HS-5 (cell line): ENCODE measurements at places on chromosomes 2 and 18.

GRCh38 chr2:239140346-239141020, 260.3 kb downstream of the HDAC4 start:
- no peak for DNase-seq

- no peak for DNase-seq
Observed at GRCh38 chr2:10879624-10880585, 31.8 kb upstream of the KCNF1 start.

DNA sequence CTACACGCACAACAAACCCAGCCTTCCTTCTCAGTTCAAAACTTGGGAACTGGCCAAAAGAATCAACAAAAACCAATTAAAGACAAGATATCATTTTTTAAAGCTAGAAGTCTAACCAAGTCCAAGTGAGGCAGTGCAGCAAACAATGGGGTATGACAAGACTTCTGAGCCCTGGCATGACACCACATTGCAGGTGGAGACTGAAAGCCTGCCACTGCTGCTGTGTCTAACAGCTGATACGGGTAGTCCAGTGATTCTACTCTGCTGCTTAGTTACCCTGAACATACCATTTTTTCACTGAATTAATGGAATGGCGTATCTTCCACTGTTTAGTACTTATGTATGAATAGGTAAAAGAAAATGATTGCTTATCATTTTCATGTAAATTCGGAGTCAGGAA, 47.4 kb upstream of the KIDINS220 start:
- no peak for DNase-seq

DNA sequence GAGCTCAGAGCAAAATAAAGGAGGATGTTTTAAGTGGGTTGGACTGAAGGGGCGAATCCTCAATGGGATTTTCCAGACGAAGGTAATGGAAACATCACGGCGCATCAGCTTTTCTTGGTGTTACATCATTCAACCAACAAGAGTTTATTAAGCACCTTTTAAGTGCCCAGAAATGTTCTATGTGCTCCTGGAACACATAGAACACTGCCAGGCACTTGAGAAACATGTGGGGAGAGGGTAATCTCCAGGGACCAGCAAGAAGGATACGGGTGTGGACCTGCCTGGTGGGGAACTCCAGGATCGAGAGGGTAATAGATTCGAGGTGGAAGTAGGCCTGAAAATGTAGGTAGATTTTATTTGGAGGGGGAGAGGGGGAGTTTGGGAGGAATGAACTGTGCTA, 168.6 kb downstream of the PRKCE start:
- no peak for DNase-seq

GRCh38 chr2:241950413-241951315, 81.1 kb downstream of the RTP5 start:
- DNase-seq, result no peak

DNA sequence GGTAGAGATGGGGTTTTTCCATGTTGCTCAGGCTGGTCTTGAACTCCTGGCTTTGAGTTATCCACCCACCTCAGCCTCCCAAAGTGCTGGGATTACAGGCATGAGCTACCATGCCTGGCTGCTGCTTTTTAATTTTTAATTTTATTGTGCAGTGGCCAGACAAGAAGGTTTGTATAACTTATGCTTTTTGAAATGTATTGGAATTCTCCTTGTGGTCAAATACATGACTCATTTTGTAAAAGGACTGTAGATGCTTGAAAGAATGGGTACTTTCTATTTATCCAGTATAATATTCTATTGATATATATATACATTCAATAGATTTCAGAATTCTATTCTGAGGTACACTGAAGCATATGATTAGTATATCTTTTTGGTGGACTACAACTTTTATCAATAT, 82.6 kb upstream of the ST3GAL5 start:
- DNase-seq, result no peak

DNA sequence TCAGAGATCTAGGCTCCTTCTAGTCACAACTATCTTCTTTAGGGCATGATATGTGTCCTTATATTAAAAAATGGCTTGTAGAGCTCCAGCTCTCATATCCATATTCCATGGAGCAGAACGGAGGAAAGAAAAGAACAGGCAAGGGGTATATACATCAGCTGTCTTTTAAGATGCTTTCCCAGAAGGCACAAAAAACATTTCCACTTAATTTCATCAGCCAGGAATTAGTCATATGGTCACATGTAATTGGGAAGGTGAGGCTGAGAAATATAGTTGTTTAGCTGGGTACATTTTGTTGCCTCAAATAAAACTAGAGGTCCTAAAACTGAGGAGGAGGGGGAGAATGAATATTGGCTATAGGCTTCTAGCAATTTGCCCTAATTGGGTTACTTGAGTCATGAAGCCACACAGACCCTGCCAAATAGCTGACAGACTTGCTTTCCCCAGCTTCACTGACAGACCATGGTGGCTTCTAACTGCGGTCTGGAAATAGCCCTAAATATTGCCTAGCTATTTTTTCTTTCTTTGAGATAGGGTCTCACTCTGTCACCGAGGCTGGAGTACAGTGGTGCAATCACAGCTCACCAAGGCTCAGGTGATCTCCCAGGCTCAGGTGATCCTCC, 20.0 kb downstream of the MAIP1 start:
- no peak for DNase-seq

GRCh38 chr18:59689756-59690155, 7.5 kb downstream of the CCBE1 start:
- DNase-seq, result no peak

- no peak for DNase-seq
Observed at GRCh38 chr18:52348209-52348608, 8.2 kb downstream of the DCC start.

GRCh38 chr2:24434541-24434940, 56.5 kb upstream of the NCOA1 start:
- DNase-seq, result no peak
